NCI-H2107 (cell line): ENCODE measurements at places on chromosomes 6 and 20.

DNA sequence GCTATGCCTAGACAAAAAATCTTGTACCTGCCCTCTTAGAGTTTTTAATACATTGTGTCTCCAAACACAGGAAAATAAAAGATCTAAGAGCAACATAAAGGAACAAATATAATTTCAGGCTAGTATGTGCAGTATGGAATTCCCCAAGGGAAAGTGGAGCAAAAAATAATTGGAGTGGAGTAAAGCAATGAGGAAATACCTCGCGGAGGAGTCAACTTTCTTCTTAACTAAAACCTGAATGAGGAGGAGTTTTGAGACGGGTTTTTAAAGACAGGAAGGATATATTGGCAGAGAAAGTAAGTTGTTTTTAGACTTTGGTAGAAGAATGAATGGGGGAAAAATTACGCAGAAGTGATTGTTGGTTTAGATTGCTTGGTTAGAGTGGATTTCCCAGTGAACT is 14.0 kb downstream of the HIVEP1 start:
- no peak for DNase-seq

GRCh38 chr6:9933677-9934076 is 481.2 kb downstream of the TFAP2A start:
- DNase-seq: no peak

DNA sequence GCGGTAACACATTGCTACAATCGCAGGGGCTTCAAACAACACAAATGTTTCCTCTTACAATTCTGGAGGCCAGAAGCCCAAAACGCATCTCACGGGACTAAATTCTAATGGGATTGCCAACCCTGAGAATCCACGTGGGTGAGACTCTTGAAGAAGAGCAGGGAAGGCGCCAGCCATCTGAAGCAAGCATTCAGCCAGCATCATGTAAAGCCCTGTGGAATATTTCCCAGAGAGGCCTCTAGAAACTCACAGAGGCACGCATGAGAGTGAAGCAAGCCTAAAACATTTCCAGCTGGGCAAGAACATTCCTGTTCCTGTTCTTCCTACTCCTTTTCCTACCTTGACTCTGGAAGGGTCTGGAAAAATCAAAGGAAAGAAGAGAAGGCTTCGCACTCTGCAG is 19.6 kb upstream of the FNDC1 start:
- no peak for DNase-seq

- no peak for DNase-seq
Observed at GRCh38 chr20:12161734-12162133, 244.0 kb downstream of the BTBD3 start.

DNA sequence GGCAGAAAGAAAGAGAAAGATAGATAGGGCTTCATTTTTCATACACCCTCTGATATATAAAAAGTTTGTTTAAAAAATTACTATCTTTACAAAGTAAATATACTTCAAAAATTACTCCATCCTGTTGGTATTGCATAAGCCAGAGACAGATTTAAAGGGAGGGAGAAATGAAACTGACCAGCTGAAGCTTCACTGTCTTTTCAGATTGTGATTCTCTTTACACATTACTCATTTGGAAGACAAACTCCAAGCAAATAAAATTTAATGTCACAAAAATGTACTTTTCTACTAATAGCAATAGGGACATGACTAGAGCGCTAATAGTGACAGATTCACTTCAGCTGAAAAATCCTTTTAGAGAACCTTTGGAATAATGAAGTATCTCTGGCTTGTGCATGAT is 38.6 kb upstream of the MARCKS start:
- DNase-seq: no peak

- no peak for DNase-seq
Observed at GRCh38 chr20:62911701-62912280, 14.5 kb downstream of the DIDO1 start.

DNA sequence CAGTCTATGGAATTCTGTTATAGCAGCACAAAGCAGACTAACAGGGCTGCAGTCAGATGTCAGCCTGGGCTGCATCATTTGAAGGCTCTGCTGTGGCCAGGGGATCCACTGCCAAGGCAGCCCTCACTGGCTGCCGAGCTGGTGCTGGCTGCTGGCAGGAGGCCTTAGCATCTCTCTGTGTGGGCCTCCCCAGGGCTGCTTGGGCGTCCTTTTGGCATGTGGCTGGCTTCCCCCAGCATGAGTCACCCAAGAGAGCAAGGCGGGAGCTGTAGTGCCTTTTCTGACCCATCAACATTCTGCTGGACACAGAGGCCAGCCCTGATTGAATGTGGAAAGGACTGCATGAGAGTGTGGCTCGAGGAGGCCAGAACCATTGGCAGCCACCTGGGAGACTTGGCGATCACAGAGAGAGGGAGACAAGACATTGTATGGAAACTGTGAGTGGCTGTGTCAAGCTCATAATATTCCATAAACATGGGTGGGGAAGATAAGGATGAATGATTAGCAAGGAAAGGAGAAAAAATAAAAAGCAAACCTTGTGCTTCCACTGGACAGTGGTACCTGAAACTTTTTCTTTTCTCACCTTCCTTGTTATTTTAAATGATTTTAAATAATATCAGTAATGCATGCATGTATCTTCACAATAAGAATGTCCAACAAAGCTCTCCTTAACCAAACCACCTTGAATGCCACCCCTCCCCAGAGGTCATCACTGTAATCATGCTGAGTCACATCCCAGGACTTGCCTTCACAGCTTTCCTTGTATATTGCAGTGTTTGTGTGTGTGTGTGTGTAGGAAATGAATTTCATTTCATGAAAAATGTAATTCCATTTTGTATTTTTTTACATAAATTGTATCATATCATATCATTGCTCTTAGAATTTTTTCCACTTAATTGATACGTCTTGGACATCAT is 55.0 kb upstream of the VSX1 start:
- DNase-seq: no peak

DNA sequence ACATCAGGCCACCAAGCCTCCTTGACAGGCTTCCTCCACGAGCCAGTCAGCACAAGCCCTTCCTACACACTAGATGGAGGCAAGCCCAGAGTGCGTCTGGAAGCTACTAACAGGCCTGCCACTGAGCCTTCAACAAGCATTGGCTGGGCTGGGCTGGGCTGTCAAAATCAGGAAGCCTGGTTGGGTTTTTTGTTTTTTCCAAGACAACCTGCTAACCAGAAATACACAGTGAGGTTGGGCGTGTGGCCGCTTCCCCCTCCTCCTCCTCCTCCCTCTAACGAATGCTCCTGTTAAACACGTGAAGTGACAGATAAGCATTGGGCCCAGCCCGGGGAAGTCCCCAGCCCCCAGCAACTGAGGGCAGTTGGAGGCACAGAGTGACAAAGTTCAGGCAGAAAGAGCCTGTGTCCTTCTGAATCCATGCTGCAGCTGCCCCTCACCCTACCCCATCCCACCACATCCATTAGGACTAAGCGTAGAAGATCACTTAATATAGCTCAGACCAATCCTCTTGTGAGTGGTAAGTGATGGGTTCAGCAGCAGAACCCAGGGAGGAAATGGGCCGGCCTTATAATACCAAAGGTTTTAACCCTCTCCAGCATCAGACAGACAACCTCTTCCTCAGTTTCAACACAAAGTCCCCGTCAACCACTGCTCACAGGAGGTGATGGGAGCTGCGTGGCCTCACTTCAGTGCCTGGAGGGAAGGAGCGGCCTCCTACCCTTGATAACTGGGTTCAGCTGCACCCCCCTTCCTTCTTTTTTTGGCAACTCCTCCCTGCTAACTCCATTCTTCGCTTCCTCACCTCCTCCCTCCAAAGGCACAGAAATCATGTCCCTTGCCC is 1.1 kb downstream of the NFATC2 start:
- DNase-seq: peak; percentile 70

- DNase-seq: no peak
Observed at GRCh38 chr6:2865694-2866151, 24.1 kb upstream of the SERPINB1 start.

- no peak for DNase-seq
Observed at GRCh38 chr6:44627091-44627882, 239.8 kb downstream of the CDC5L start.

- no peak for DNase-seq
Observed at GRCh38 chr6:130975325-130975724, 87.7 kb downstream of the EPB41L2 start.

GRCh38 chr6:88704980-88705379 is 258.4 kb downstream of the RNGTT start:
- no peak for DNase-seq

DNA sequence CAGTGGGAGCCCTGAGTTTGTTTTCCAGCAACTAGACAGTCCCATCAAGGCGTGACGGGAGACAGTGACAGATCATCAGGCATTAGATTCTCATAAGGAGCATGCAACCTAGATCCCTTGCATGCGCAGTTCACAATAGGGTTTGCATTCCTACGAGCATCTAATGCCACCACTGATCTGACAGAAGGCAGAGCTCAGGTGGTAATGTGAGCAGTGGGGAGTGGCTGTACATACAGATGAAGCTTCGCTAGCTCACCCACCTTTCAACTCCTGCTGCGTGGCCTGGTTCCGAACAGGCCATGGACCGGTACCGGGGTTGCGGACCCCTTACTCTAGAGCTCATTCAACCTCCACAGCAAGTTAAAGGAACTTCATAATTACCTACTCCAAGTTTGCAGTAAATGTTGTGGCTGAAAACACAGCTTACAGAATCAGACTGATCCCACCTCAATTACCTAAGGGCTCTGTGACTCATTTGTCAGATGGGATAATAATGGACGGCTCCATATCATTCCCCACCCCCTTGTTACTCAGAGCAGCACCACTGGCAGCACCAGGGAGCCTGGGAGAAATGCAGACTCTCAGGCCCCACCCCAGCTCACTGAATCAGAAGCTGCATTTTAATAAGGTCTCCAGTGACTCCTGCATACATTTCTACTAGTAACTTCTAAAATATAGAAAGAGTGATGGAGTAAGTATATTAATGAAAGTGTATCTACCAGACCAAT is 15.7 kb downstream of the PXMP4 start:
- DNase-seq: no peak

GRCh38 chr6:10993896-10994295 is 50.2 kb downstream of the ELOVL2 start:
- no peak for DNase-seq
